ENCODE measurements at places on chromosomes 16 and 17.

DNA sequence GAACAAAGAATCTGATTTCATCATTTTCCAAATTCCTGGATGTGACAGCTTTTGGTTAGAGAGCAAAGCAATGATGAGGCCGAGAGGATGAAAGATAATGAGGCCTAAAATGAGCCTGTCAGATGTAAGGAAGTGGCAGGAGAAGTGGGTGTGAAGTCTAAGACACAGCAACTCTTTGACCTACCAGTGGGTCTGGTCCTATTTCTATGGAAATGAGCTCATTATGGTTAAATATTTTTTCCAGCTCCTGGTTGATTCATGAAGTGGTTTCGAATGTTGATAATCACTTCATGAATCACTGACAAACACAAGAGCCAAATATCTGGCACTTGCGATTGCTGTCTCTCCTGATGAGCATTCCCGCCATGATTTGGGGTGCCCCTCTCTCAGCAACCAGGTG is 273.3 kb upstream of the CDH5 start:
- no peak for DNase-seq

GRCh38 chr17:41810659-41811548 is 845 bp downstream of the P3H4 start:
- DNase-seq, result no peak

- no peak for DNase-seq
Measured at GRCh38 chr16:72877374-72878028, 170.4 kb downstream of the ZFHX3 start.

- DNase-seq, result no peak
Measured at GRCh38 chr16:50618238-50618918, 62.7 kb downstream of the SNX20 start.

- DNase-seq, result peak; percentile 15
Measured at GRCh38 chr17:73643001-73643851, 1.0 kb downstream of the SDK2 start.

GRCh38 chr17:77744066-77744988 is 214.2 kb upstream of the TNRC6C start:
- DNase-seq, result no peak

- DNase-seq, result no peak
Measured at GRCh38 chr17:82316651-82317393, 586 bp downstream of the CD7 start.

GRCh38 chr16:75745823-75746222 is 19.5 kb upstream of the CPHXL start:
- no peak for DNase-seq

GRCh38 chr16:75340741-75341491 is 89.5 kb upstream of the BCAR1 start:
- DNase-seq, result no peak

DNA sequence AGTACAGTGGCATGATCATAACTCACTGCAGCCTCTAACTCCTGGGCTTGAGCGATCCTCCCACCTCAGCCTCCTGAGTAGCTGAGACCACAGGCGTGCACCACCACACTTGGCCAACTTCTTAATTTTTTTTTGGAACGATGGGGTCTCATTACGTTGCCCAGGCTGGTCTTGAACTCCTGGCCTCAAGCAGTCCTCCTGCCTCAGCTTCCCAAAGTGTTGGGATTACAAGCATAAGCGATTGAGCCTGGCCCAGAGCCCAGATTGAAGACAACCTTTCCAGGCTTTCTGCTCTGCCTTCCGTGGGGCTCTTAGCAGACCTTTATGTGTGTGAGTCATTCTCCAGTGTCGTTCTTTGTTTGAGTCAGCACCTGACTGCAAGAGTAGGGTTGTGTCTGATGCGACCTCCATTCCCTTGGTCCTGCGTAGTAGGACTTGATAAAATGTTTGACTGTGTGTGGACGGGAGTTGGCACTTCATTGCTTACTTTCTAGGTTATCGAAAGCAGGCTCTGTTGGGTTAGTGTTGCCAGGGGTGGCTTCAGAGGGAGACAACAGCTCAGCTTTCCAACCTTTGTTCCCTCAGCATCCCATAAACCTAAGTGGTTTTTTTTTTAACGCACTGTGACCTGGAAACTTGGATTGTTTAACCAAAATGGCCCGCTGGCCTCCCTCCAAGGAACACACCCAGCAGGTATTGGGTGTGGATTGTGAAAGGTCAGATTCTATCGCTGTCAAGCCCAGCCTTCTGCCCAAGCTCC is 26.4 kb downstream of the EEF2K start:
- no peak for DNase-seq

GRCh38 chr17:54932711-54933110 is 32.1 kb downstream of the TOM1L1 start:
- no peak for DNase-seq

DNA sequence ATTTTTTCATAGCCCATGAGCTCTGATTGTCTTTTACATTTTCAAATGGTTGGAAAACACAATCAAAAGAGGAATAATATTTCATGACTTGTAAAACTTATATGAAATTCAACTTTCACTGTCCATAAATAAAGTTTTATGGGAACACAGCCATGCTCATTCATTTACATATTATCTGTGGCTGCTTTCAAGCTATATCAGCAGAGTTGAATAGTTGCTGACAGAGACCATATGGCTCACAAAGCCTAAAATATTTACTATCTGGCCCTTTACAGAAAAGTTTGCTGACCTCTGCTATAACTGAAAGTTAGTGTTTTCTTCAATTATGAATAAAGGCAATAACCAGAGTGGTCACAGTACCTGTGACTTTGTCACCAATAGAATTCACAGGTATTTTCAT is 128.2 kb upstream of the GNAO1 start:
- DNase-seq, result no peak

DNA sequence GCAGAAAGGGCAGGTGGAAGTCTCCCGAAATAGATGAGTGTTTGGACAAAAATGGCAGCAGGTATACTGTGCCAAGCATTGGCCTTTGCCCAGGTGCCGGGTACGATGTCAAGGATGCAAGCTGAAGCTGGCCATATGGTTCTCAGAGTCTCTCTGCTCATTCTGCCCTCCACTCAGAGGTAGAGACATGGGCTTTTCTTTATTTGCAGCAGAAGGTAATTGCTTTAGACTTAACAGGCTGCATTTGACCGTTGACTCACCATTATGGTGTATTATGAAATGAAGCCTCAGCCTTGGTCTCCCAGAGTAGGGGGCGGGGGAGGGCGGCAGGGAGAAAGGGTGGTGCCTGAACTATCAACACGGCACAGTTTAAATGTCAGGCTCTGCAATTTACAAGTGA is 969.1 kb upstream of the EEF2KMT start:
- no peak for DNase-seq

DNA sequence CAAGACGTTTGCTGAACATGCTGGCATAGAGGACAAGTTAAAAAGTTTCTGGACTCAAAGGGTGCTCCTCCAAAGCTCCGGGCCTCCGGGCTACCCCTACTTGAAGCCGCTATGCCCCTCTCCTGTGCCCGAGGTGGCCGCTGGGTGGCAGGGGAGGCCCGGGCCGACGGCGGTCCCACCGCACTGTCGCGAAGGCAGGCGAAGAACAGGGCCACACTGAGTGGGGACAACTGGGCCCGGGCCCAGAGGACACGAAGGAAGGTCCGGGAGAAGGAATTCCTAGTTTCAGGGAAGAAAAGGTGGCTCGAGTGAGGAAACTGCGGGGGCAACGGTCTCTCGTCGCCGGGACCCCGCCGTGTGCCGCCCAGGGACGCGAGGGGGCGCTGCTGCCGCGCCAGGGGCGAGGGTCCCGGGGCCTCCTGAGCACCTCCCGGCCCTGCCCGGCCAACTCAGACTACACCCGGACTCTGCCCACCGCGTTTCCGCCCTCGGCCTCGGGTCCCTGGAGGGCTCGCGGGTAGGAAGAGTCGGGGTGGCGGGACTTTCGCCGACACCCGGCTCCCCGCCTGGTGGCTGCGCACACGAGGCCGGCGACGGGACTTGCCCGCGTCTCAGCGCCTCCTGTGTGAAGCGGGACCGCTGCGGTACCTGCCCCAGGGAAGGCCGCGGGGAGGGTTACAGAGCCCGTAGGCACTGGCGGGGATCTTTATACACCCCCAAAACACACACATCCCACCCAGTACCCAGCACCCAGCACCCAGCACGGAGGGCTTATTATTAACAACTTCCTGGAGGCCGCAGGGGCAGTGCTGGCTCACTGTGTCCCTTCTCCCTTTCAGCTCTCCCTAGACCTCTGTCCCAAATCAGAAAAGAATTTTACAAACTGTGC is 772 bp upstream of the CHCT1 start:
- peak; percentile 48 for DNase-seq

- no peak for DNase-seq
Measured at GRCh38 chr17:37488607-37489196, 989 bp upstream of the DUSP14 start.

DNA sequence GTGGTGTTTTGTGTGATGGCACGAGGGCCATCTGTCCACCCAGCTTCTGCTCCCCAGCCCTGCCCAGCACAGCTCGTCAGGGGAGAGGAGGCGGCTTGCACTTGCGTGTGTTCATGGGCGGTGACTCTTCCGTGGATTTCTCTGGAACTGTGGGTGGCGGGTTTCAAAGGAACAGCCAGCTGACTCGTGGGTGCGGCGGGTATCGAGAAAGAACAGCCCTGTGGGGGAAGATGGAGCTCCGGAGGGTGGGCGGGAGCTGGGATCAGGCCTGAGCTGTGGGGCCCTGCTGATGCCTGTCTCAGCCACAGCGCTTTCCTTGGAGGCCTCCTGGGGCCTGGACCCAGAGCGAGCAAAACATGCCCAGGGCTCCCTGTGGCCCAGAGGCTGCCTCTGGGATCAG is 13.2 kb downstream of the NAGPA start:
- DNase-seq, result no peak

DNA sequence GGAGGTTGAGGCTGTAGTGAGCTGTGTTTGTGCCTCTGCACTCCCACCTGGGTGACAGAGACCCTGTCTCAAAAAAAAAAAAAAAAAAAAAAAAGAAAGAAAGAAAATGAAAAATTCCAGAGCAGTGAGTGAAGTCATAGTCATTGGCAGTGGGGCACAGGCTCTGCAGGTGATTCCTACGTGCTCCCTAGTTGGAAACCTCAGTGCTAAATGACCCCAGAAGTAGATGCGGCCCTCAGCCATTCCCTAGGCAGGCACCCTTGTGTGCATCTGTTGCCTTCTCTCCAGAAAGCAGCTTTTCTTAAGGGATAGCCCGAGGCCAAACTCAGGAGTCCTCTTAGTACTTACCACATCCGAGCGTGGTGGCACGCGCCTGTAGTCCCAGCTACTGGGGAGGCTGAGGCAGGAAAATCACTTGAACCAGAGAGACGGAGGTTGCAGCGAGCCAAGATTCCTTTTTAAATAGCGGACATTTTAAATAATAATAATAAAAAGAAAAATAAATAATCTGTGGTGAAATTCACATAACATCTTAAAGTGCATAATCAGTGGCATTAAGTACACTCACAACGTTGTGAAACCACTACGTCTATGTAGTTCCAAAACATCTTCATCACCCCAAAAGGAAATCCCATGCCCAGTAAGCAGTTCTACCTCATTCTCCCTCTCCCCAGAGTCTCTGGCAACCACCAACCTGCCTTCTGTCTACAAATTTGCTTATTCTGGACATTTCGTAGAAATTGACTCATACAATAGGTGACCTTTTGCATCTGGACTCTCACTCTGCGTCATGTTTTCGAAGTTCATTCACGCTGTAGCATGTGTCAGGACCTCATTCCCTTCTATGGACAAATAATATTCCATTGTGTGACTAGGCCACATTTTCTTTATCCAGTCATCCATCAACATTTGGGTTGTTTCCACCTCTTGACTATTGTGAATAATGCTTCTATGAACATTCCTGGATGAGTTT is 12.5 kb upstream of the SPHK1 start:
- no peak for DNase-seq

DNA sequence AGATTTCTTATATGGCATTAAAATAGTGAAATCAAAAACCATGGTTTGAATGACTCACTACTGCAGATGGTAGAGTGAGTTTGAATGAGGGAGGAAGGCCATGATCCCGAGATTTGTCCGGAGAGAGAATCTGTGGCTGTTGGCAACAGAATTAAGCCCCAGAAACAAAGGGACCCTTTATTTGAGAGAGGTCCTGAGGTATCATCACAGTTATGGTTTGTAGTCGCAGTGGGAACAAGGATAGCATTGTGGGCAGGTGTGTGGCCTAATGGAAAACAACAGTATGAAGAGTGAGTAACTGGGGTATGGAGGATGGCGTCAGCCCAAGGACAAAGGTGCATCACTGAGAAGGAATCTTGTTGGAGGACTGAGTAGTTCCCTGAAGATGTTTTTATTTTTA is 8.5 kb upstream of the ZFP3 start:
- no peak for DNase-seq

DNA sequence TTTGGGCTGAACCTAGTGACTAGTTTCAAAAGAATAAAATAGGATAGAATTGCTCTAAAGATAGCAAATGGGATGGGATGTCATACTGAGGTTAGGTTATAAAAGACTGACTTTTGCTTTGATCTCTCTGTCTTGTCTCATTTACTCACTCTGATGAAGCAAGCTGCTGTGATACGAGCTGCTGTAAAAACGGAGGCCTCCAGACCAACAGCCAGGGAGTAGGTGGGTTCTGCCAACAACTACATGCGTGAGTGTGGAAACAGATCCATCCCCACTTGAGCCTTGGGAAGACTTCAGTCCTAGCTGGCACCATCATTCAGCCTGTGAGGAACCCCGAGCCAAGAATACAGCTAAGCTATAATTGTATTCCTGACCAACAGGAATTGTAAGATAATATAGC is 373.9 kb upstream of the CA10 start:
- no peak for DNase-seq

- no peak for DNase-seq
Measured at GRCh38 chr17:50356892-50357510, 11.1 kb downstream of the XYLT2 start.
